ENCODE measurements at places on chromosomes 7 and 10.

DNA sequence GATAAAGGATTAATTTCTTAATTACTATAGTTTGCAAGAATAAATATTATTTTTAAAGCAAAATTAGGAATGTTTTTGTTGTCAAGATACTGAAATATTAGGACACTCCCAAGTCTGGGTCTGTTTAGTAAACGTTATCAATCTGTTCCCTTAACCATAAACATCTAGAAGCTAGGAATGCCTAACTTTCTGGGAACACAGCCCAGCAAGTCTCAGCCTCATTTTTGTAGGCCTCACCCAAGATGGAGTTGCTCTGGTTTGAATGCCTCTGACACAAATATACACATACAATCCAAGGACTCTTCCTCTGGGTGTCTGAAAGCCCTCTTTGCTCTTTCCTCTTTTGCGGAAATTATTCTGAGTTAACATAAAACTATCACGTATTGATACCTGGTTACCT is 487.4 kb upstream of the CELF2 start:
- no peak for DNase-seq

GRCh38 chr7:48170506-48170905 is 752 bp upstream of the ABCA13 start:
- no peak for DNase-seq

DNA sequence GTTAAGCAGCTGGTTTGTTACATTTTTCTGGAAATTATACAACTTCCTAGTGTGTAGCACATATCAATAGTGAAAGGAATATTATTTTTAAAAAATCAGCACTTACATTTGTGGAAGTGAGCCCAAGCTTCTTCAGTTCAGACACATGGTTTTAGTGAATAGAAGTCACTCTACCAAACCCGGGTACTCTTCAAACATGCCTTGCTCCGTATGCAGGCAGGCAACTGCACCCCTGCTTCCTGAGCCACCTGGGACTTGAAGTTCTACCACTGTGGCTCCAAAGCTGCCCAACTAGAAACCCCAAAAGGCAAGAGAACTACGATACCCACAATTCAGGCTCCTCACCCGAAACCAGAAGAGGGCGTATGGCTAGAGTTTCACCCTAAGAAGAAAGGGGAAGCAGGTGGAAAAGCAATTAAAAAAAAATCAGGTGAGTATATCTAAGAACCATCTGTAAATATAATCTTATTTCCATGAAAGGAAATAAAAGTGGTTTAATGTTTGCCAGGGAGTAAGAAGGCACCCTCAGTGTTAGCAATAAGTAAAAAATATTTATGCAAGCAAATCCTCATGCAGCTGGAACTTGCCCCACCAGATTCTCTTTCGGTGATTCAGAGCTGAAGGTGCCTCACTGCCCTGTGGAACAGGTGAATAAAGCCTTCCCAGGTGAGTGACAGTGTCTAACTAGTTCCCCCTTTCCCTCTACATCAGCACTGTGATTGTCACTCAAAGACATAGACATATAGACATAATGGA is at the start of gene MACC1:
Gene MACC1, minus strand, starts transcription at position 192 of the 756 bp plus-strand sequence. CDS start 55,522 bp downstream, outside the sequence.
- no peak for DNase-seq

- DNase-seq, result no peak
Observed at GRCh38 chr10:51230887-51231585, 156.7 kb downstream of the PRKG1 start.

DNA sequence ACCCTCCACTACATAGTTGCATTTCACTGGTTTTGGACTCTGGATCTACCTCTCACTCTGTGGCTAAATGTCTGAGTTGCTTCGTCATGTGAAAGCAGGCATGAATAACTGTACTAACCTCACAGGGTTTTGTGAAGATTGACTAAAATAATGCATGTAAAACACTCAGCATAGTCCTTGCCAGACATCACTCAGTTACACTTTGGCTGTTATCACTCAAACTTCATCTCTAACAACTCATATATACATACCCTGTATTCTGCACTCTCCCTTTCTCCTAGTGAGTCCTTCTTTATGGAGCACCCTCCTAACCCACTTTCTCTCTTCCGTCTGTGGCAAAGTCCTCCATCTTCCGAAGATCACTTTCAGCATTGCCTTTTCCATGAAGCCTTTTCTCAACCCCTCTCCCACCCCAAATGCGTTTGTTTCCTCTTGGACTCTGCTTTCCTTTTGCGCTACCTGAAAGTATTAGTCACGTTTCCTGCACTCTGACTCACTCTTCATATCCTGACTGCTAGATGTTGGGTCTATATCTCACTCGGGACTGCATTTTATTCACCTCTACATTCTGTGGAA is 72.6 kb downstream of the OSBPL3 start:
- no peak for DNase-seq

GRCh38 chr10:129039406-129040370 is 427.4 kb upstream of the MGMT start:
- no peak for DNase-seq

DNA sequence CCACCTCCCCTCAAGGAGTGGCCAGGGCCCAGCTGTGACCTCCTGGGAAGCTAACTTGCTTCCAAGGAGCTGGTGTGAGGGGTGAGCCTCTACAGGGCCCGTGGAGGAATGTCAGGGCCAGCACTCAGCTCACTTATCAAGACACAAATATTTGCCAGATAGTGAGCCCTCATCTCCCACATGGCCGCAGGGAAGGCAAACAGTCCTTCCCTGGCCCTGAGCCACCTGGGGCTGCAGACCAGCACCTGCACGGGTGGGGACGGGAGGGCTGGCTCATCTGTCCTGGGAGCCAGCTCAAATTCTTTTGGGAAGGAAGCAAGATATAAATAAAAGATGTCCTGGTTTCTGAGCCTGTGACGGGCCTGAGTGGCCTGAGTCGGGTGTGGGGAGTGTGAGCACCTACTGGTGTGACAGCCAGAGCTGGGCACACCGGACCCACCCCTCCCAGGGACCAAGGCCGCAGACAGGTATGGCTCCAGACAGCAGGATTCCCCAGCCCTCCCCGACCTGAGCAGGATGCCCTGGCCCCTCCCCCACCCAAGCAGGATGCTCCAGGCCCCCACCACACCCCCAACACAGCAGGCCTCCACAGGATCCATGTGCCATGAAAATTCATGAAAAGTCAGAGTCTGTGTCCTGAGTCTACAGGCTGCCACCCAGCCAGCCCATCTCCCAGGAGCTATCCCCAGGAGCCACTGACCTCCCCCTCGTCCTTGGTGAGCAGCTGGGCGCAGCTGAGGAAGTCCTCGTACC is 148.0 kb downstream of the MAPK8 start:
- DNase-seq, result no peak

GRCh38 chr10:100723770-100724530 is 21.4 kb upstream of the PAX2 start:
- DNase-seq, result no peak

DNA sequence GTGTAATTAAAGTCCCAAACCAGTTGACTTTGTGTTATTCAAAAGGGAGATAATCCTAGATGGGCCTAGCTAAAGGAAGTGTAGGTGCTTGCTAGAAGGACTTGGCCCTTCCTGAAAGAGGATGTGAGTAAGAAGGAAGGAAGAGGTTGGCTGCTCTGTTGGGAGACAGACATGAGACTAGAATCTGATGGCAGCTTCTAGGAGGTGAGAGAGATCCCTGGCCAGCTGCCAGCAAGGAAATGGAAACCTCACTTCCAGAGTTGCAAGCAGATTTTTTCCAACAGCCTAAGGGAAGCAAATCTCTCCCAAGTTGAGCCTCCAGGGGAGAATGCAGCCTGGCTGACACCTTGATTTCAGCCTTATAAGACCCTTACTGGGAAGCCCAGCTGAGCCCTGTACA is 368.4 kb upstream of the ZMIZ1 start:
- DNase-seq, result peak; percentile 41

DNA sequence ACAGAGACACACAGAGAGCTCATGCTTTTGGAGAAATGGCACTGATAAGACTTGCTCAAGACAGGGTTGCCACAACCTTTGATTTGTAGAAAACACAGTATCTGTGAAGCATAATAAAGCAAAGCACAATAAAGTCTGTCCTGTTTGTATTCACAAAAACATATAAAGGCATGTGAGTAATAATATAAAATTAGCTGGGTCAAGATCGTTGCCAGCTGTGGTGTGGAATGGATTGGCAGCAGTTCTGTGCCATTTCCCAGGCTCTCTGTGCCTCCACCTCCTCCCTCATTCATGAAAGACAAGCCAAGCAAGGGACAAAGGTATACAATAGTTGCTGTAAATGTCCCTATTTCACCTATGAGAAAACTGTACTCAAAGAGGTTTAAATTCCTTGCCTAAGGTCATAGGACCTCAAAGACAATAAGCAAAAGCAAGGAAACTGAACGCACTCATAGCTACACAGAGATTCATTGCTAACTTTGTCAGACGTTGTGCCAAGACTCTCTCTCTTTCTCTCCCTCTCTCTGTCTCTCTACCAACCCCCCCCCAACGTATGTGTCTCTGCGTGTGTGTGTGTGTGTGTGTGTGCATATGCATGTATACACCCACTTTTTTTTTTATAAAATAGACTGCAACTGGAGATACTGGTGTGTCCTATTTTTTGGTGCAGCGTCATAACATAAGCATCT is 31.8 kb downstream of the CHST3 start:
- no peak for DNase-seq

DNA sequence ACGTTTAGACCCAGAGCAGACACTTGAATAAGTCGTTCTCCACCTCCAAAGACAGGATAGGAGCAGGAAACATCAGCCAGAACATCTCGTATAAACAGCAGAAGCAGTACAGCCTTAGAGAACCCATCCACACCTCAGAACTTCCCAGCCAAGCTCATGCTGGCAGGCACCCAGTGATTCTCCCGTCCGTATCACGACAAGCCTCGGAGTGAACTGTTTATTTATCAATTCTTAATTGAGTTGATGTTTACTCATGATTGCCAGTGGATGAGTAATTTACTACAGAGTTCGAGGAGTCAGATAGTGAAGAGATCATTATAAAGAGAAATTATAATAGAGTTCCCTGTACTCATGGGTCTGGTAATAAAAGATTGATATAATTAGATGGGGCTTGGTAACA is 811.5 kb downstream of the LRMDA start:
- no peak for DNase-seq

DNA sequence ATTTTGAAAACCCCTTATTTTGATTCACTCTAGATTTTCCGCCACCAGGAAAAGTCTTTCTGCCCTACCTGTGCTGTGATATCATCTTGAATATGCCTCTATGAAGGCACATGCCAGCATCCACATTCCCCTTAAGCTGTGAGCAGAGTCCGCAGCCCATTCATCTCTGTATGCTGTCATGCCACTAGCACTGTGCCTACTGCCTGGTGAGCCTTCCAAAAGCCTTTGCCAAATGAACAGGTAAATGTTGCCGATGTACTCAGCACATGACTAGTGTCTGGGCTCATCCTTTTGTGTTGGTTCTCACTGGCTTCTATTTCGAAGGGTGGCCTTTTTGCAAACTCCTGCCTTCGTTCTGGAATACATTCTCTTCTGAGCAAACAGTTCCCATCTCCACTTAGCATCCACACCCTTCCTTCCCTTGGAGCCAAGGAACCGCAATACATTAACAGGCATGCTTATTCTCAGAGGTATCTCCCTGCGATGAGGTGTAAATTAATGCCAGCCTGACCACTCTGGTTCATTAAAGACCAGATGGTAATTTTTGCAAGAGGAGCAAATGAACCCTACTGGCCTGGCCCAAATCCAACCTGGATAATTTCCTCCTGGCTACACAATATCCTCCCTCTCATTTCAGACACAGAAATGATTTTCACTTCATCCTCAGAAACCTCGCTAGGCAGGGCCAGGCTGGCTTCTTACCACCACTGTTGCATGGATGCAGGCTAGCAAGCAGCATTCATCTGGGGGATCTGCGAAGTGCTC is 339.7 kb upstream of the NFE2L3 start:
- DNase-seq, result no peak

DNA sequence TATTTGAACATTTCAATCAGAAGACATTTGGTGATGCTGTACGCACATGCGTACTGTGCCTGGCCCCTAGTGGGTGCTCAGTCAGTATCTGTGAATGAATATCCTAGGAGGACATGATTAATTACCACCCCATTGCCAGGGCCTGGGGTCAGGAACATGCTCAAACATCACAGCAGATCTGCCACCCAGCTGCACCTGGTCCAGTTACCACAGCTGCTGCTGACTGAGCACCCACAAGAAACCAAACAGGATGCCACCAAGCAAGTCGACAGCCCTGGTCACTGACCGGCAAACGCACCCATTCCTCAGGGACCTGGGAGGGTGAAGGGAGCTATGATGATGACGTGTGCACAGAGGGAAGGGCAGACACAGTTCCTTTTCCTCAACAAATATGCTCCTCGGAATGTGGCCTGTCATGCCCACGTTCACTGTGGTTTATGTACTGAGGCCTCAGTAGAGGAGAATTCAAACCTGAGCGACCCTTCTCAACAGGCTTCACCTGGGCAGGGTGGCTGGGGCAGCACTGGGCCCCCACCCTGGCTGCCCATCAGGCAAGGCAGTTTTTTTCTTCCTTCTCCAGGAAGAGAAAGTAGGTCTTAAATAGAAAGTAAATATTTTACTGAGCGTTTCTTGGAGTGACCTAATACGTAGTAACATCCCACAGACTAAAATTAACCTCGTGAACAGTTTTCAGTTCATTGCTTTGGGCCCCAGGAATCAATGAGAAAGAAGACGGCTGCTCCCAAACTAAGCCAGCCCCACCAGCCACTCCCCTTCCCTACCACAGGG is 13.4 kb downstream of the CTBP2 start:
- peak; percentile 51 for DNase-seq

DNA sequence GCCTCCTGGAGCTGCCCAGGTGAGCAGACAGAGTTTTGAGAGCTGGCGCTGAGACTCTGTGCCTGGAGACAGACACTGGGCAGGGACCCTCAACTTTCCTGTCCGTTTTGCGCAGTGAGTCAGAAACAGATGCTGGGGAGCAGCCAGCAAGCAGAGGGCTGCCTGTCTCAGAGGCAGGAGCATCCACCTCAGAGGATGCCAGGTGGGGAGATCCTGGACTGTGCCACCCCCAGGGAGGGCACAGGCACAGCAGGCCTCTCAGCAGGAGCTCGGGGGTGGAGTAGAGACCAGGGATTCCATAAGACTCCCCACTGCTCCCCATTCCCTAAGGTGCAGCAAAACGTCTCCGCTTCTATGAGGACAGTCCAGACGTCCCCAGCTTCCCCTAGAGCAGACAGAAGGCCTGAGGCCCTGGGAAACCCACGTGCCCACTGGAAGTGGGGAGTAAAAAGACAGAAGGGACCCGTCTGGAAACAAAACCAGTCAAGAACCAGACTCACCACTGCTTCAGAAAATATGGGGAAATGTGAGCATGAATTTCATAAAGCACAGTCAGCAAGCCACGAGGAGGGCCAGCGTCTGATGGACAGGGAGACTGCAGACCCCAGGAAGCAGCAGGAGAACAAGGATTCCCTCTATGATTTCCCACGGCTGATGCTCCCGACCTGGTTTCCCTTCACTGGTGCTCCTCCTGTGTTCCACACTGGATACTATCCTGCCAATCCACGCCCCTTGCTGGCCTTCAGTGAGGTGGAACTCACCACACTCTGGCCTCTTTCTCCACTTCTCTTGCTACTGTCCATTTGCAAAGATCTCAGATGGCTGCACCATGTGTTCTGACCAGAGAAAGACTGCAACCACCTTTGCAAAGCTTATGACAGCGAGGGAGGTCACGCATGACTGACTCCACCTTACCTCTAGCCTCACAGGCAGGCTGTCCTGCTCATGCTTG is 151.3 kb upstream of the FAM20C start:
- no peak for DNase-seq
